Karpas-422 (cell line): ENCODE measurements at places on chromosomes 4 and X. TPM values are rescaled to one million over a fixed set of nuclear protein-coding genes. Genes with fewer than 3 reads are reported as not detected.

PRKX gene
- total RNA-seq = 18.2 and 21.7 TPM in 2 replicates

KLHL15 gene
- 12.7 and 23.7 TPM in 2 replicates for total RNA-seq

KLHL34 gene
- not detected in 2 replicates for total RNA-seq

LEF1 gene
- not detected in 2 replicates for total RNA-seq

PRDM8 gene
- total RNA-seq = not detected in 2 replicates

MSMO1 gene
- total RNA-seq = 158 and 345 TPM in 2 replicates

ERAS gene
- total RNA-seq = not detected in 2 replicates

HHIP gene
- not detected in 2 replicates for total RNA-seq

QDPR gene
- total RNA-seq = 14.7 and 18.9 TPM in 2 replicates

PF4V1 gene
- total RNA-seq = not detected in 2 replicates

SFRP2 gene
- not detected in 2 replicates for total RNA-seq

C4orf51 gene
- total RNA-seq = not detected in 2 replicates

CDX4 gene
- not detected in 2 replicates for total RNA-seq

VMA21 gene
- 19.1 and 49.8 TPM in 2 replicates for total RNA-seq

USP27X gene
- not detected in 2 replicates for total RNA-seq

DNA sequence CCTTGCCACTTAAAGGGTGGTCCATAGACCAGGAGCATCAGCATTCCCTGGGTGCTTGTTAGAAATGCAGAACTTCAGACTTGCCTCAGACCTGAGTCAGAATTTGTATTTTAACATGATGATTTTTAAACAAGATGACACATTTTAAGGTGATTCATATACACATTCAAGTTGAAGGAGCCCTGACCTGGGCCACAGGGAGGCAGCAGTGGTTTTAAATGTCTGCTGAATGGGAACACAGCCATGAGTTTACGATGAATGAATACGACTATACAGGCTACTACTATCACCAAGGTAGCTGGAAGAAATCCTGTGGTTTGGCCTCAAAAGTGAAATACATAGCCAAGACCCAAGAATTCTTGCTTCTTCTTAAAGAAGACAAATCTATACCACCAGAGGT, 2.9 kb downstream of the HDAC8 start:
- no peak for DNase-seq

- DNase-seq = no peak
Observed at GRCh38 chr4:145482209-145483037, 770 bp downstream of the SMAD1 start.

- no peak for DNase-seq
Observed at GRCh38 chr4:151153585-151153984, 54.2 kb downstream of the RPS3A start.

DNA sequence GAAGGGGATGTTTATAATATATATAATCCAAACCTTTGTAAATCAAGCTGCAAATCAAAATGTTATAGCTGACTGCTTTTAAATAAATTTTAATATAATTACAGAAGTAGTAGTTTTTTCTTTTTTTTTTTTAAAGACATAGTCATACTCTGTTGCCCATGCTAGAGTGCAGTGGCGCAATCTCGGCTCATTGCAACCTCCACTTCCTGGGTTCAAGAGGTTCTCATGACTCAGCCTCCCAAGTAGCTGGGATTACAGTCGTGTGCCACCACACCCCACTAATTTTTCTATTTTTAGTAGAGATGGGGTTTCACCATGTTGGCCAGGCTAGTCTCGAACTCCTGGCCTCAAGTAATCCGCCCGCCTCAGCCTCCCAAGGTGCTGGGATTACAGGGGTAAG, 178.7 kb downstream of the FBXW7 start:
- no peak for DNase-seq

GRCh38 chr4:17283251-17283650, 228.6 kb downstream of the QDPR start:
- DNase-seq = no peak

- no peak for DNase-seq
Observed at GRCh38 chr4:84912741-84913140, 53.7 kb downstream of the WDFY3 start.

GRCh38 chrX:152139589-152139988, 1.2 kb upstream of the MAGEA10 start:
- DNase-seq = no peak

- no peak for DNase-seq
Observed at GRCh38 chrX:9429767-9430166, 35.1 kb upstream of the TBL1X start.

DNA sequence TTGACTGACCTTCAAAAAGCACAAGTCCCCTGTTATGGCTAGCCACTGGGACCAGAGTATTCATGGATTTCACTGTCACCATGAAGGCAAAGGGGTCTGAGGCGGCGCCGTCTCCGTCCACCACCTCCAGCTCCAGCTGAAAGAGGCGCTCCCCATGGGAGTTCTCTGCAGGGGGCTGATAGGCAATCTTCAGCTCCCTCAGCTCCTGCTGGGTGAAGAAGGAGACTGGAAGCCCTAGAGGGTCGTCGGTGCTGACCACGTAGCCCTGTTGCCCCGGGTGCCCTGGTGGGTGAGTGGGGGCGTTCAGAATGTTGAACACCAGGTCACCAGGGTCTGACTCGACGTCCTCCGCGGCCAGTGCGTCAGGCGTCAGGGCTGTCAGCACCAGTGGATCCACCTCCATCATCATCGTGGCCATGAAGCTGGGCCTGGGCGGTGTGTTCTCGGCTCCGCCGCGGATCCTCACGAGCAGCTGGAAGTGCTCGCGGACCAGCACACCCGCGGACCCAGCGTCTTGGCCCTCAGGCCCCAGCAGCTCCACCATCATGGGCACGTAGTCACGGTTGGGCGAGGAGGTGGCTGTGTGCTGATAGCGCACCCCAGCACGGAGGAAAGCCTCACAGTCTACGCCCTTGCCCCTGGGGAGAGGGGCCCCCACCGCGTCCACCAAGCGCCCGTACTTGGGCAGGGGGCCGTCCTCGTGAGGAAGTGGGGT, 987 bp downstream of the FREM3 start:
- DNase-seq = no peak

DNA sequence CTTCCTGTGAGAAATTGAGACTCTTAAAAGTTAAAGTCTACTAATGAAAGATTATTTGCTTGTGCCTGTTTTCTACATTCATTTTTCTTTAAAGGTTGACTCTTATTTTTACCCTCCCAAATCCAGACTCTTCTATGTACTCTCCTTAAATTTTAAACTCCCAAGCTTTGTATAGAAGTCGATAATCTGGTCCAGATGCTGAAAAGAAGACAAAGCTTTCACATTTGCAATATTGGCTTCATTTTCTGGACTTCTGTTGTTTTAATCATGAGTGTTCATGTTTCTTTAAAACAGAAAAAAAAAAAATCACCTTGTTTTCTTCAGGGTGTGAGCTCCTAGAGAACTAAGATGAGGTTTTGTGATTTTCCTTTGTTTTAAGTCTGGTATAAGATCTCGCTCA, 53.2 kb upstream of the TBC1D14 start:
- no peak for DNase-seq

- peak; percentile 42 for DNase-seq
Observed at GRCh38 chr4:77146186-77147078, 10.6 kb upstream of the CCNG2 start.

GRCh38 chr4:78218260-78218659, 161.1 kb downstream of the FRAS1 start:
- DNase-seq = no peak

DNA sequence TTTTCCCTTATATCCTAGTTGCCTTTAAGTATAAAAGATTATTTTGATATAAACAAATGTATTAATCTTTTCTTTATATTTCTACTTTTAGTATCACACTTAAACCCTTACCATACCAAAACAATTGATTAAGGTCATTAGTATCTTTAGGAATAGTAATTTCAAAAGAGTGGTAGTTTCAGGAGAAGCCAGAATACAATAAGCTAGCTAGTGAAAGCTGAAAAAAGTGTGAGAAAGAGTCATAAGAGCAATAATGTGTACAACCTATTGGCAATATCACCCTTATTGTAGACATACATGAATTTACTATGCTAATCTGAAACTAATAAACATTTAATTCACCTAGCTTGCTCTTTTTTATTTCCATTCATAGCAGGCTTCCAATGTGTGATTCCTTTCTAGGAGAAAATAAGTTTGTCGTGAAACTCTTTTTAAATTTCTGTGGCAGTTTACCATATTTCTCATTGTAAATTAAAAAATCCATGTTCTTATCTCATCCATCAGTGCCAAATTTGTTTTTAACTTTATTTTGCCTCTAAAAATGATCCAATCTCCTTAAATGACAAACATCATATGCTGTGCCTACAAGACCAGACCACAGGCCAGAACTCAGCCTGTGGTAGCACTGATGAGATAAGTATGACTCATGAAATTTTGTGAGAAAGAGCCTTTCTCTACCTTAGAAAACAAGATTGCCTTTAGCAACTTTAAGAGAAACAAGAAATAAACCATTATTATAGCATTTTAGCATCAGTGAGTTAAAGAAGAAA, 8.1 kb downstream of the NEK1 start:
- no peak for DNase-seq

GRCh38 chrX:31168551-31168950, 96.7 kb upstream of the FTHL17 start:
- no peak for DNase-seq

DNA sequence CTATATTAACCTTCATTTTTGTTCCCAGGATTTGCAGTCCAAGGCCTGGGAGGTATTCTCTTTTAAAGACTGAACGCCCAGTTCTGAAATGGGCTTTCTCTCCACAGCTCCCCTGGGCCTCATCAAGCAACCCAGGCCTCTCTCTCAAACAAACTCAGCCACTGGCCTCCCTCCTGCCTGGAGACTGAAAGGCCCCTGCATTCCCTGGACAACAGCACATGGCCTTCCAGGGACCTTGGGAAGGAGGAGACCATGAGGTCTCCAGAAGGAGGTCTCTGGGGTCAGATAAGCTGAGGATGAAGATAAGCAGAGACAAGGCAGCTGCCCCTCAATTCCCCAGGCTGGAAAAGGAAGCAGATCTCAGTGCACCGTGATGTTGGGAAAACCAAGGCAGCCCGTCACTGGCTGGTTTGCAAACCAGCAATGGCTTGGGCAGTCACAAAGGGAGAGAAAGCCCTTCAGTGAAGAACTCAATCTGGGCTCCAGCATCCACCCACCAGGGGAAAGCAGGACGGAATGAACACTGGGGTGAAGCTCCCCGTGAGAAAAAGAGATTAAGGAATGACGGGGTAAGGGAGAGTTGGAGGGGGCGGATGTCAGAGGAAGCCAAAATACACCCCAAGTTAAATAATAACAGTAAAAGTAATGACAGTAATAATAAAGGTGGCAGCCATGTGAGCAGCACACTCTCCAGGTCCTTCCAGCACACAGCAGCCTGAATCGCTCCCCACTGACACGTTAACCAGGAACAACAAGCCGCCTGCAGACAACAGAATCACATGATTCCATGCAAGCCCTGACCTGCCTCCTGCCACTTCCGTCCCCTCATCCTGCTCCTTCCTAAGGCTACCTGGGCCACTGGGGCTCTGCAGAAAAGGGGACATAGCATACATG, 22.3 kb downstream of the AMOT start:
- DNase-seq = no peak

DNA sequence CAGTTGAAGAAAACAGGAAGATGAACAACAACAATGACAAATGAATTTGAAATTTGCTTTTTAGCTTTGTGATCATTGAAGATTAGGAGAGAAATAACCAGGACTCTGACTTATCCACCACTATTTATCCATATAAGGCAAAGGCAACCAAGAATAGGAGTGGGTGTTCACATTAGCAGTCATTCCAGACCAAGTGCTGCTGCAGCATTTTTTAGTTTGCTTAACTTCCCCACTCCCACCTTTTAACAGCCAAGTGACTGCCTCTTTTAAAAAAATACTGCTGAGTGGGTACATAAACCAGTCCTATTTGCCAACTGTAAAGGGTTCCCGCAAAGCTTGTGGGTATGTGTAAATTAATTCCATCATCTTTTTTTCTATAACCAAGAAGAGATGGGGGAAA, 230.9 kb downstream of the IQCM start:
- DNase-seq = no peak

DNA sequence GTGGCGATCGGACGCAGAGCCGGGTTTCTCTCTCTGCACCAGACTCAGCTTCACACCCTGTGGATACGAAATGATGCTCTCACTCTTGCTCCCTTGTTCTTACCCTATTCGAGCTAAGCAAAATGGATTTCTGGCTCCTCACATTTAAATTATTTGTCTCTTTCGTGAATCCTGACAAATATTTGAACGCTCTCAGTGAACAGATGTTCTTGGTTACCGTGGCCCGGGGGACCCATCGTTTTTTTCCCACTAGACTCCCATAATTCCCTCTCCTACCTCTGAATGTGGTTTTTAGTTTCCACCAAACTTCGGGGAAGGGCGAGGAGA, 630 bp downstream of the SMARCA5 start:
- DNase-seq = no peak

- no peak for DNase-seq
Observed at GRCh38 chr4:98601708-98602107, 56.7 kb downstream of the TSPAN5 start.

- DNase-seq = no peak
Observed at GRCh38 chr4:2436301-2436700, 17.5 kb downstream of the CFAP99 start.

DNA sequence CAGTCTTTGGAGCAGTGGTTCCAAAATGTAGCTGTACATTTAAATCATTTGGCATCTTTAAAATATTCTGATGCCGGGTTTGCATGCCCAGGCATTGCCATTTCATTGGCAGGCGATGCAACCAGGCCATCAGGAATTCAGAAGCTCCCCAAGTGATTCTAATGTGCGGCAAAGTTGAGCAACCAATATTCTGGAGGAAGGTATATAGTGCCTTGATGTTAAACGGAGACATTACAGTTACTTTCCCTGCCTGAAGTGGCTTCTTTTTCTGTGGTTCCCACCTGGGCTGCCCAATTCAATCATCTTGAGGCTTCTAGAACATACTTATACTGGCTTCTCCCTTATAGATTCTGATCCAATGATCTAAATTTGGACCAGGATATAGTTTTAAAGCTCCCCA, 68.7 kb upstream of the PGM2 start:
- no peak for DNase-seq

DNA sequence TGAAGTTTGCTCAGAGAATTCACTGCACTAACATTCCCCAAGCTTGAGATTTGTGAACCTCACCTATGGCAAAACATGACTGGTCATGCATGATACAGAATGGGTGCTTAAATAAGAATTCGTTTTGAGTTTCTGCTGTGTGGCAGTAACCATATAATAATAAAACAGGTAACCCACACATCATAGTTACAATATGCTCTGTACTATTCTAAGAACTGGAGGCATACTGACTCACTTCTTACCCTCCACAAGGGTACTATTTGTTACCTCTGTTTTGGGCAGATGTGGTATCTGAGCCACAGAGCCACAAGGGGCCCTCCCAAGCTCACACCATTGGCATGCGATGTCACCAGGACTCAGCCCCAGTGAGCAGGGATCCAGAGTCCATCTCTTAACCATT, 17.6 kb downstream of the SLC2A9 start:
- no peak for DNase-seq

DNA sequence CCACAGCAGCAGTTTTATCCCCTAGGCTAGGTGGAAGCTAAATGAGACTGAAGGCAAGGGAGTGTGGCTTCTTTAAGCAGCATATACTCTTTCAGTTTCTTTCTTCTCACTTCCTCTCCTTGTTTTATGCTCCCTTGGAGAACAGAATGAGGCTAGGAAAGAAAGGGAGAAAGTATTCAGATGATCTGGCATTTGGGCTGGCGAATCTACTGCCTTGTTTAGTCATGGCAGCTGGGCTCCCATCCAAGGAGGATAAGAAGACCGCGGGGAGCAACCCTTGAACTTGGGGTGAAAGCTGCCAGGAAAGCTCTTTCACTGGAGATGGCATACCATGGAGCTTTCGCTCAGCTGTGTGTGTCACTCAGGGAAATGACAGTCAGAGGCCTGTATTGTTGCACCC, 72.1 kb downstream of the ARHGEF38 start:
- no peak for DNase-seq

- no peak for DNase-seq
Observed at GRCh38 chrX:148084611-148085010, 103.5 kb downstream of the FMR1NB start.
